ENCODE measurements at places on chromosomes 1 and 21.

DNA sequence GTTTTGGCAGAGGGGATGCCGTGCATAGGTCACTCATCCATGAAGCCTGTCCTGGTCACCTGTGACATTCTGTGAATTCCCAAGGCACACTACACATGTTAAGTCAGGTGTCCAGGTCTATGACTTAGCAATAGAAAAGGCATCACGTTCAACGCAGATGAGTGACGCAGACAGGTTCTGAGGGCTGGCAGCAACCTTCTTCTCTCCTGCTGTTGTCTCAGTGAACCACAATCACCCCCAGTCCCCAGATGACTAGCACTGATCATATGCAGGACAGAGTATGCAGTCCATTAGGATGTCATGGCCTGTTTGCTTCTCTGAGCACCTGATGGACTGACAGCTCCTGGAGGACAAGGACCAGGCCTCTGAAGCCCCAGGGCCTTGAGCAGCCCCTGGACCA lies 157.8 kb upstream of the KAZN start:
- no peak for DNase-seq

DNA sequence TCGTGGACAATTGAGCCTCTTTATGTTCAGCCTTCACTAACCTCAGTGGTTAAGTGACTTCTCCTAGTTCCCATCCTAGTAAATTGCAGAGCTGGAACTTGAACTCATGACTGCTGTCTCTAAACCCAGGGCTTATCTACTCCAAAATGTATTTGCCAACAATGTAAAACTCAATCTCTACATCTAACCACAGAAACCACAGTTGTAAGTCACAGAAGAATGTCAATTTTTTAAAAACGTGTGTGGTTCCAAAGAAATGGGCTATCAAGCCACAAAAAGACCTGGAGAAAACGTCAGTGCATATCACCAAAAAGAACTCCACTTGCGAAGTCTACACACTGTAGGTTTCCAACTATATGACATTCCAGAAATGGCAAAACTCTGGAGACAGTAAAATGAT lies 172.6 kb upstream of the HMCN1 start:
- DNase-seq: no peak

DNA sequence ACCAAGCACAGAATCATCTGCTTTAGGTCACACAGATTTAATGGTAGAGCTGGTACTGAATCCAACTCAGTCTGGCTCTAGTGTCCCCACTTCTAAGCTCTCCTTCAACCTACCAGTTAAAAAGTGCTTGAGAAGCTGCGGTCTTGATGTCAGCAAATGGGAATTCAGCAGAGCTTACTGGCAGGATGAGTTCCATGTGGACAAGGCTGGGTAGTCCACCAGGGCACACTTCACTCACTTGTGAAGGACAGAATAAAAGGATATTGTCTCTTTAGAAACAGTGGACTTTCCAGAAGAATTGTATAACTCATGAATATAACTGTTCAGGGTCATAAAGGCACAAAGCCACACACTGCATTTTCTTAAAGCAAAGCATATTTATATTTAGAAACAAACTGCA lies 35.1 kb upstream of the GUCA2B start:
- DNase-seq: no peak

- DNase-seq: no peak
These were observed 5.1 kb upstream of the NEK7 start for GRCh38 chr1:198151688-198152087.

- DNase-seq: no peak
These were observed 5.9 kb upstream of the TTC4 start for GRCh38 chr1:54709547-54710292.

DNA sequence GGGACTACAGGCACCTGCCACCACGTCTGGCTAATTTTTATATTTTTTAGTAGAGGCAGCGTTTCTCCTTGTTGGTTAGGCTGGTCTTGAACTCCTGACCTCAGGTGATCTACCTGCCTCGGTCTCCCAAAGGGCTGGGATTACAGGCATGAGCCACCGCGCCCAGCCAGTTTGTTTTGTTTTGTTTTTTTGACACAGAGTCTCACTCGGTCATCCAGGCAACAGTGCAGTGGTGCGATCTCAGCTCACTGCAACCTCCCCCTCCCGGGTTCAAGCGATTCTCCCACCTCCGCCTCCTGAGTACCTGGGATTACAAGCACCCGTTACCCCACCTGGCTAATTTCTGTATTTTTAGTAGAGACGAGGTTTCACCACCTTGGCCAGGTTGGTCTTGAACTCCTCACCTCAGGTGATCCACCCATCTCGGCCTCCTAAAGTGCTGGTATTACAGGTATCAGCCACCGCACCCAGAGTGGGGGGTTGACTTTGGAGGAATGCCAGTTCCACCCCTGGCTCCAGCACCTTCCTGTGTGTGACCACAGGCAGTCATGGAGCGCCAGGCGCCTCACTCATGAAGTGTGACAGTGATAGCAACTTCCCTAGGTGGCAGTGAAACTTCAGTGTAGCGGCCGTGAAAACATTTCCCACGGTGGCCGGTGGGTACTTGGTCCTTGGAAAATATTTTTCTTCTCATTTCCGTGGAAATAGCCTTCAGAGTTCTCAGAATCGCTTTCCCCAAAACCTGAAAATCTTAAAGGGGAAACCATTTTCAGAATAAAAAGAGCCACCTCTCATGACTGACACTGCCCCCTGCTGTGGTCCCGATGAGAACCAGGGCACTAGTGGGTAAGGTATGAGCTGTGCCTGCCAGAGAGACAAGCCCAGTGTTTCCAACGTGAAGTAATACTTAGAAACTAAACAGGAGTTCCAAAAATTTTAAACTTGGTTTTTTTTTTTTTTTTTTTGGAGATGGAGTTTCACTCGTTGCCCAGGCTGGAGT lies 48.6 kb downstream of the WDR4 start:
- DNase-seq: no peak

DNA sequence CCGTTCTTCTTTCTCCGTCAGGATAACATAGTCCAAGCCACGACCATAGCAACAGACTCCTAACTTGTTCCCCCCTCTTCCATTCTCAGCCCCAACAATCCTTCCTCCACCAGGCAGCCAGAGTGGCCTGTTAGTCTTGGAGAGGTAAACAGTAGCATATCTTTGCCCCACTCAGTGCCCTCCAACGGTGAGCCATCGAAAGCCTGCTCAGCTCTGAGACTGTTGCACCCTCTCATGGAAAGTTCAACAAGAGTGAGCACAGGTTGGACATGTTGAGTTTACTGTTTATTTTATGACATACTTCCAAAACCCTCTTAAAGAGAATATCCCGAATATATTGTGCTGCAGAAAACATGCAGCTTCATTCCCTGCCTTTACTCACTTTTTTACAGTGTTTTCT lies 30.1 kb upstream of the BACE2 start:
- DNase-seq: no peak

- DNase-seq: no peak
These were observed 550 bp upstream of the PTBP2 start for GRCh38 chr1:96721053-96721415.

- DNase-seq: no peak
These were observed 196.1 kb upstream of the FGGY start for GRCh38 chr1:59100708-59101374.

DNA sequence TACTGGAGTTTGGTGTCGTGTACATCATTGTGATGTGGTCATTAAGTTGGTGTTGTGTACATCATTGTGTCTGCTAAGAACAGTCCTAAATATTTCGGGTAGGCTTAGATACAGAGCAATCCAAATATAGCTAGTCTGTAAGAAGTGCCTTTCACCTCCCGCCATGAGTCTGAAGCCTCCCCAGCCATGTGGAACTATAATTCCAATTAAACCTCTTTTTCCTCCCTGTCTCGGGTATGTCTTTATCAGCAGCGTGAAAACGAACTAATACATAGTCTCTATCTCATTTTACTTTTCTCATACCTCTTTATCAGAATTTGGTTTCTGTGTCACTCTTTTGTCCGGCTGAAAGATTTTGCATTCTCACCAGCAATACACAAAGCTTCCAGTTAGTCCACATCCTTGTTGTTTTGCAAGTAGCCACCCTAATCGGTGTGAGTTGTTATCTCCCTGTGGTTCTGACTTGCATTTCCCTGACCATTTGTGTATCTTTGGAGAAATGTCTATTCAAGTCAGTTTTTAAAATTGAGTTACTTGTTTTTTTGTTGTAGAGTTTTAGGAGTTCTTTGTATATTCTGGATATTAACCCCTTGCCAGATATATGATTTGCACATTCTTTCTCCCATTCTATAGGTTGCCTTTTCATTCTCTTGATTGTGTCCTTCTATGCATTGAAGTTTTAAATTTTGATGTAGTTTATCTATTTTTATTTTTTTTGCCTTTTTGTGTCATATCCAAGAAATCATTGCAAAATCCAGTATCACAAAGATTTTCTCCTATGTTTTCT lies 56.5 kb downstream of the FNBP1L start:
- no peak for DNase-seq

- DNase-seq: no peak
These were observed 11.3 kb downstream of the FAM20B start for GRCh38 chr1:179036844-179037465.

DNA sequence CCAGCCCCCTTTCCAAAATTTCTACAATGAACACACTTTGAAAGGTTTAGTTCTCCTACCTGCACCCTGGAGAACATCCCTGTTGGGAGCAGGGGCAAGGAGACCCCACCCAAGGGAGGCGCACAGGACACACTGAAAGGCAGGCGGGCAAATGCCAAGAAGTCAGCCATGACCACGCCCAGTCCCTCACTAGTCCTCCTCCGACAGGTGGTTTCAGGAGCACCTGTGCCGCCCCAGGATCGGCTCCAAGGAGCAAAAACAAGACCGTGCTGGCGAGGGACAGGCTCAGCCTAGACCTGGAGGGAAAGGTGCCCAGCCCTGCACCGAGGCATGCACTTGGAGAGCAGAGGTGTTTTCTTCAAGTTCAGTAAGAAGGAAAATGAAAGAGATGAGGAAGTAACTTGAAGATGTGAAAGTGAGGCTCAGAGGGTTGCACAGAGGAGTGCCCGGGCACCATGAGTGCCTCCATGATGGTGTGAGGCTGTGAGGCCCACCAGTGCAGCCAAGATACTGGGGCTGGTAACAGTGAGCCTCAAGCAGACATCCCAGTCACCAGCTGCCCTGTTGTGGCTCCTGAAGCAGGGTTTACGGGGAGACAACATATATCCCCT lies 19.6 kb upstream of the NADK start:
- DNase-seq: no peak

Data from activated naive CD4-positive, alpha-beta T cell (primary cell).